ENCODE measurements at places on chromosomes 2 and 18.

- DNase-seq, result no peak
These were observed 82.8 kb upstream of the DSEL start for GRCh38 chr18:67599277-67599676.

GRCh38 chr18:22847392-22847791, 85.7 kb upstream of the RBBP8 start:
- no peak for DNase-seq

DNA sequence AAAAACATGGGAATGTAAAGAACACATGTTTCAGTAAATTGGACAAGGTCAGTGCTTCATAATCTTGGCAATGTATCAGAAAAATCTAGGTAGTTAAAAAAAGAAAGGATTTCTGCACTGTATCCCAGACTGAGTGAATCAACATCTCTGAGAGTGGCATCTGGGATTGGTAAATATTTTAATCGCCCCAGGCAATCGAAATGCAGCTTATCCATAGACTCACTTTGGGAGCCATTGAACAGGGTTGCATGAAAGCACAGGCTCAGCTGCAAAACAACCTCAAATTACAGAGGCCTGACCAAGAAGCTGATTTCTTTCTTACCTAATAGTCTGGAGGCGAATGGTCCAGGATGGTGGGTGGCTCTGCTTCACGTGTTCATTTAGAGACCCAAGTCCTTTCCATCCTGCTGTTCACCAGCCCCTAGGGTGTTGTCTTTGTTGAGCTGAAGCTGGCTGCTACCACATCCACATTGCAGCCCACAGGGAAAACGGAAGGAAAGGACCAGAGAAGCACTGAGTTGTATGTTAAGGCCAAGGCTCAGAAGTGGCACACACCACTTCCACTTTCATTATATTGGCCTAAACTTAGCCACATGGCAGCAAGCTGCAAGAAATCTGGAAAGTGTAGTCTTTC, 59.0 kb downstream of the MOGAT1 start:
- DNase-seq, result no peak

DNA sequence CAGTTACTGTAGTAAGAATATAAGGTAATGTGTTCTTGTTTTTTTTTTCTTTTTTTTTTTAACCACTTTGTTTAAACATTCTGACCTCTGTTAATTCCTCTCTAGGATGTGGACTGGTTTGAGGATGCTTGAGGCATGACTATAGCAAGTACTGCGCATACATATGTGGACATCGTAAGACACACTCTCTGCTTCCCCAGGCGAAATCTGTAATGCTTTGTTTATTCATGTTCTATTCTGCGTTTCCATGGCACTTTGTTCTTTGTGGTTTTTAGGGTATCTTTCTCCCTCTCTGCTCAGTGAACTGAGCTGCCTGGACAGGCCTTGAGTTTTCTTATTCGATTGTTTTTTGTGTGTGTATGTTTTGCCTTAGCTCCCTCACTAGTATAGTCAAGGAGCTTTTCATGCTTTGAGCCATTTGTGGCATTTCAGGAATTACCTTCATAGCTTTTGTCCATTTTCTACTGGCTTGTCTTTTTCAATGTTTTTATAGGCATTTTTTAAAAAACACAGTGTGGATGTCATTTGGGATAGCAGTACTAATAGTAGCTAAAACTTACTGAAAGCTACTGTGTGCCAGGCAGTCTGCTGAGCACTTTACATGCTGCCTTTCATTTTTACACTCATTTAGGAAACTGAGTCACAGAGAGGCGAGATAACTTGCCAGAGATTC, 1.9 kb upstream of the SH3BP4 start:
- no peak for DNase-seq

- DNase-seq, result no peak
These were observed 22.3 kb downstream of the INO80D start for GRCh38 chr2:206063635-206064034.

- DNase-seq, result no peak
These were observed 12.0 kb upstream of the IMPACT start for GRCh38 chr18:24414349-24415003.

DNA sequence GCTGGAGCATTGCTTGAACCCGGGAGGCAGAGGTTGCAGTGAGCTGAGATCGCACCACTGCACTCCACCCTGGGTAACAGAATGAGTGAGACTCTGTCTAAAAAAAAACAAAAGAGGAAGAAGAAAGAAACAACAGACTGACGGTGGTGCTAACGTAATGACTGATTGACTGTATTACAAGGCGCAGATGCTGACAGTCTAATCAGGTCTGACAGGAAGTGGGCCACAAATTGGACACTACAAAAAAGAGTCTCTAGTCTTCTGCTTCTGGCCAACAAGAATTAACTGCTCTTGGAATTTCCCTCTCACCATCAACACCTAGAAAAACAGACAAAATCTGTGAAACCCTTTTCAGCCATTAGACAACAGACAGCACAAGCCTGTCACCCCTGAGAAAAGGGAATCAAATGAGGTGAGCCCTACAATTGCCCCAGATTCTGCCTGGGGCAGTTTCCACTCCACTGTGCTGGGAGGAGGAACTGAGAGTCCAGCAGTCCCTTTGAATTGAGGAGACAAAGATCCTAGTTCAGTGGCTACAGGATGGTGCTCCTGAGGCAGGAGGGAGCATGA, 43.3 kb downstream of the SNED1 start:
- no peak for DNase-seq

DNA sequence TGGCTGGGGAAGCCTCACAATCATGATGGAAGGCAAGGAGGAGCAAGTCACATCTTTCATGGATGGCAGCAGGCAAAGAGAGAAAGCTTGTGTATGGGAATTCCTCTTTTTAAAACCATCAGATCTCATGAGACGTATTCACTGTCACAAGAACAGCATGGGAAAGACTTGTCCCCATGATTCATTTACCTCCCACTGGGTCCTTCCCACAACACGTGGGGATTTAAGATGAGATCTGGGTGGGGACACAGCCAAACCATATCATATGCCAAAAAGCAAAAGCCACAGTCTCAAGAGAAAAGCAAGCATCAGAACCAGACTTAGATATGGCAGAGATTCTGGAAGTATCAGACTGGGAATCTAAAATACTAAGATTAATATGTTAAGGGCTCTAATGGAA, 30.0 kb upstream of the SCRN3 start:
- DNase-seq, result no peak

DNA sequence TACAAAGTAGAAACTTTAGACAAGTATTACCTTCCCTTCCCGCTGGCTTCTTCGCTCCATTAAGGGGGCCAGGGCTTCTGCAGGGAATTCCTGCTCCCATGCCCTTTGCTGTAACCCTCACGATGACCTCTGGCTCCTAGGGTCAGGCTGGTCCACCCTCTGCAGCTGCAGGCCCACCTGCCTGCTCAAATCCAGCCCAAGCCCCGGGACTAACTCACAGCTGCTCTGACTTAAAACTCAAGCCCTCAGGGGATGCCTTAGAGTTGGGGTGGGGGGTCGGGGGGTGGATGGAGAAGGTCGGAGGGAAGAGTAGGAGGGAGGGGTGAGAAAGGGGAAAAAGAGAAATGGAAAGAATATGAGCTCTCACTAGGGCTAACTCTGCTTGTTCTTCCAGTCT, 4.9 kb downstream of the IGFBP5 start:
- no peak for DNase-seq

GRCh38 chr18:62937065-62937464, 221.7 kb downstream of the PHLPP1 start:
- DNase-seq, result no peak

DNA sequence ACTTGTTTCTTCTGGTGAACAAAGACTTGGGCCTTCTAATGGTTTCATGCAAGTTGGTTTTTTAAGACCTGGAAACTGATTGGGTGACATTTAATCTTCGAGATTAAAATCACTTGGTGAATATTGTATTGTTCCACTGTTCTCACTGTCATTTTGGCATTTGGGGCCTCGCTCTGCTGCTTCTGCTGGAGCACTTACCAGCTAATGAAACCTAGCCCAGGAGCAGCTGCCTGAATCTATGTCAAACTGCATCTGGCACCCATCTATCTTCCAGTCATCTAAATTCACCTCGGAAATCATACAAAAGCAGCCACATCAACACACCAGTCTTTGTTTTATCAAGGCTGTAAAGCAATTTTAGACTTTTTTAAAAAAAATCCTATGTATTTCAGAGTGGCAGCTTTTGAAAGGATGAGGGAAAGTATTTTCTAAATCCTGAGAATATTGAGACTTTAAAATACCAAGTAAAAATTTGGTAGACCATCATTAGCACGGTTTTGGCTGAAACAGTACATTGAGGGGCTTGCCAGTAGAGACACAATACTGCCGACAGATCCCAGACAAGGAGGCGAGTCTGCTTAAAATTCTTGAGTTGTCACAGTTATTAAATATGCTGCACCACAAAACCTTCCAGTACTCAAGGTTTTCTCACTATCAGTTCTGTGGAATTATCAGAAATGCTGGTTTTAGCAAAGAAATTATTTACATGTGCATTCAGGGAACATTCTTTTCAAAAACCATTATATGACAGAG, 26.1 kb upstream of the SERTAD2 start:
- DNase-seq, result no peak

GRCh38 chr2:232327105-232328031, 51.2 kb upstream of the ALPP start:
- peak; percentile 85 for DNase-seq

- DNase-seq, result no peak
These were observed 11.5 kb downstream of the DDX1 start for GRCh38 chr2:15603044-15603765.

Data from sciatic nerve (tissue), 2 donors.